Stomach (tissue), 19 donors: ENCODE measurements at places on chromosomes 3 and 15. TPM values are rescaled to one million over a fixed set of nuclear protein-coding genes. Genes with fewer than 3 reads are reported as not detected.

CFAP92 gene
- polyA plus RNA-seq: 0.50 TPM

SLC33A1 gene
- polyA plus RNA-seq: 3.1 TPM

- H3K36me3 ChIP-seq: no peaks in the 10 kb centered on the region
- no peaks in the 10 kb centered on the region for H3K27me3 ChIP-seq
- H3K4me3 ChIP-seq: no peak overlapping the region
- no peak for DNase-seq
- no peak overlapping the region for H3K27ac ChIP-seq
- no peaks in the 10 kb centered on the region for H3K4me1 ChIP-seq
Observed at GRCh38 chr3:40022297-40022827, 213.0 kb downstream of the MYRIP start.

GRCh38 chr3:136476280-136476679, 226.1 kb downstream of the PCCB start:
- no peak overlapping the region for H3K27ac ChIP-seq
- H3K4me1 ChIP-seq: no peaks in the 10 kb centered on the region
- peaks cover 34% of the 10 kb centered on the region for H3K36me3 ChIP-seq
- H3K27me3 ChIP-seq: no peaks in the 10 kb centered on the region
- H3K4me3 ChIP-seq: no peak overlapping the region

GRCh38 chr15:75069301-75069925, 46.0 kb downstream of the PPCDC start:
- H3K27me3 ChIP-seq: no peaks in the 10 kb centered on the region
- peaks cover 8% of the 10 kb centered on the region for H3K4me1 ChIP-seq
- no peaks in the 10 kb centered on the region for H3K36me3 ChIP-seq
- no peak overlapping the region for H3K27ac ChIP-seq

GRCh38 chr15:85010386-85011159, 28.9 kb downstream of the PDE8A start:
- no peaks in the 10 kb centered on the region for H3K27me3 ChIP-seq
- no peak for DNase-seq
- H3K4me3 ChIP-seq: no peak overlapping the region
- no peaks in the 10 kb centered on the region for H3K36me3 ChIP-seq
- peaks cover 52% of the 10 kb centered on the region for H3K4me1 ChIP-seq

DNA sequence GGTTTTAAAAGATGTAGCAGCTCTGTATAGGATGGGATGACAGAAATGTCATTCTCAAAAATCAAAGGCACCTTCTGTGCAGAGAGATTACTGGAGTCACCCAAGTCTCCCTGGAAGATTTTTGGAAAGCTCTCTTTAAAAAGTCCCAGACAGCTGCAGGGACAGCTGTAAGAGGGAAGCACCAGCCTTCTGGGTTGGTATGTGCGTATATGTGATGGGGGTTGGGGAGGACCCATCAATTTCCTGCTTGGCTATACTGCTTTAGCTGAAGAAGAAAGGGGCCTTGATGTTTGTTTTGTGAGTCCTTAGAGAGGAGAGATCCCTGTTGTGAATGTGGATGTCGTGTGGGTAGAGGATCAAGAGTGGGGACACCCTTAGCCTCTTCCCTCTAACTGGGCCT, 5.4 kb upstream of the SEC11A start:
- H3K27me3 ChIP-seq: no peaks in the 10 kb centered on the region
- H3K27ac ChIP-seq: no peak overlapping the region
- H3K36me3 ChIP-seq: no peaks in the 10 kb centered on the region
- no peak overlapping the region for H3K4me3 ChIP-seq
- DNase-seq: no peak

DNA sequence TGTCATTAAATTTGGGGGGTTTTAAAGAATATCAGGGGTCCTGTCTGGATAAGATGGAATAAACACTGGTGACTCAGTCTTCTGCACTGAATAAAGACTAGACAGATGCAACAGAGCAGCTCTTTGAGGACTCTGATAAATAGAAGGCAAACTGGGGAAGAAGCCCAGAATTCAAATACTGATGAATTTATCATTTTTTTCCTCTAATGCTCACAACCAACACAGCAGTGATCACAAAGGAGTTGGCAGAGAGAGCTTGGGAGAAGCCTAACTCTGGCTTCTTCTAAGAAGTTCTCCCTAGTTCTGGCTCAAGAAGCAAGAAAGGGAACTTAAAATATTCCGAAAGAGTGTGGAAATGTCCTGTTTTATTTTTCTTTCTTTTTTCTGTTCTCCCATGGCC, 597.8 kb downstream of the FGF12 start:
- no peak overlapping the region for H3K4me3 ChIP-seq
- no peak for DNase-seq
- no peak overlapping the region for H3K27ac ChIP-seq
- H3K4me1 ChIP-seq: no peaks in the 10 kb centered on the region

- peaks cover 8% of the 10 kb centered on the region for H3K4me1 ChIP-seq
- DNase-seq: no peak
- H3K27ac ChIP-seq: no peak overlapping the region
- H3K4me3 ChIP-seq: no peak overlapping the region
Observed at GRCh38 chr15:47434596-47434995, 282.7 kb upstream of the SEMA6D start.
